ENCODE measurements at places on chromosomes 7 and 10. TPM values are rescaled to one million over a fixed set of nuclear protein-coding genes. Genes with fewer than 3 reads are reported as not detected.

DNA sequence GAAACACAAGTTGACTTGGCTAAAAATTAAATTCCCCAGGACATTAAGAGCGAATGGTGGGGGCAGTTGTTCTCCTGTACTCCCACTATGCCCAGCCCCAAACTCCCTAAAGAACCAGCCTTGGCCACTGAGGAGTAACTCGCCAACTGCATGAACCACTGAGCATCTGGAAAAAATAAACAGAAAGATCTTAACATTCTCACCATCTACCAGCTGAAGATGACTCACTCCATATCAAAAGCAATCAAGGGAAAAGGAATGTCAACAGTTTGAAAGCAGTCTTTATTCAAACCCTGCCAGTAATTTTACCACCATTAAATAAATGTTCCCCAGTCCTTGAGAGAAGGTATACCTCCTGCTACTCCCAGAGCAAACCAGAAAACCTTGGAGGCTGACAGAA, 45.4 kb downstream of the CTTNBP2 start:
- no peaks in the 10 kb centered on the region for H3K27me3 ChIP-seq
- DNase-seq, result peak; percentile 91
- H3K4me1 ChIP-seq, result peaks cover 10% of the 10 kb centered on the region
- H3K36me3 ChIP-seq, result no peaks in the 10 kb centered on the region
- H3K4me3 ChIP-seq, result no peak overlapping the region

GRCh38 chr10:103058034-103058433, 135.0 kb downstream of the NT5C2 start:
- no peaks in the 10 kb centered on the region for H3K27me3 ChIP-seq
- peaks cover 5% of the 10 kb centered on the region for H3K36me3 ChIP-seq
- H3K4me1 ChIP-seq, result peaks cover 15% of the 10 kb centered on the region

- no peak overlapping the region for H3K27ac ChIP-seq
- no peaks in the 10 kb centered on the region for H3K36me3 ChIP-seq
- H3K27me3 ChIP-seq, result no peaks in the 10 kb centered on the region
- no peak for DNase-seq
These were observed 236.2 kb downstream of the PCLO start for GRCh38 chr7:82926477-82926876.

- H3K4me3 ChIP-seq, result no peak overlapping the region
- DNase-seq, result peak; percentile 29
- H3K27ac ChIP-seq, result no peak overlapping the region
- H3K4me1 ChIP-seq, result no peaks in the 10 kb centered on the region
- H3K36me3 ChIP-seq, result no peaks in the 10 kb centered on the region
- H3K27me3 ChIP-seq, result peaks cover 2% of the 10 kb centered on the region
These were observed 151.2 kb upstream of the FAM13C start for GRCh38 chr10:59513558-59513957.

DNA sequence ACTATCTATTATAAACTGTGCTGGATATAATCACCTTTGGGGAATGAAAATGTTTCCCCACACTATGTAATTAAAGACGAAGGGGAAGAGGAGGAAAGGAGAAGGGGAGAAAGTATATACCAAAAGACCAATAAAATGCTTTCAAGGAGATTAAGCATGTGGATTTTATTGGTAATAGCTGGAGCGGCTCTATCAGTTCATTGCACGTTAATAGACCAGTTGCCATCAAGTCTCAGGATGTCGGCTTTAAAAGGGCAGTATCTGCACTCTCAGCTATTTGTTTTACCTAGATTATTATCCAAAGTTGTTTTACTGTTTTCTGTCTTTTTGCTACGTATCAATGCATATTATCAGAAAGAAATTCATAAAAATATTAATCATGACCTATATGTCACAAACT, 9.0 kb downstream of the ETV1 start:
- no peak overlapping the region for H3K4me3 ChIP-seq
- H3K27ac ChIP-seq, result no peak overlapping the region
- peaks cover 6% of the 10 kb centered on the region for H3K4me1 ChIP-seq
- no peaks in the 10 kb centered on the region for H3K27me3 ChIP-seq
- peaks cover 1% of the 10 kb centered on the region for H3K36me3 ChIP-seq
- DNase-seq, result no peak

DNA sequence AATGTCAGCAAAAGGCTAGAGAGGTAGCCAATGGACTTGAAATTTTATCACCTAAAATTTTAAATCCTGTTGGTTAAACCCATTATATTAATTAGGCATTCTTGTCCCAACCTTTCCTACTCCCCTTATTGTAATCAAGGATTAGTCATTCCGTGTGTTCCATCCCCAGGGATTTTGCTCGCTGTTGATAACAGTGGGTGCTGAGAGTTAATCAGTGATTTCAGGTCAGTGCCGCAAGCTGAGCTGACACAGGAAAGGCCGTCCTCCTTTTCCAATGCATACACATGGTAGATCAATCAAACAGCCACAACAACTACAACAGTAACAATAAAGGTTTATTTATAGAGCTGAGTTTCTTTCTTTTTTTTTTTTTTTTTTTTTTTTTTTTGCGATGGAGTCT, 271.4 kb downstream of the ACTR3B start:
- H3K36me3 ChIP-seq, result no peaks in the 10 kb centered on the region
- H3K27me3 ChIP-seq, result no peaks in the 10 kb centered on the region
- DNase-seq, result no peak

- peak overlapping the region; percentile 5 for H3K27ac ChIP-seq
- 0 out of 2 replicates have a peak, but pooled peaks cover 2% of the 10 kb centered on the region for H3K36me3 ChIP-seq
- H3K27me3 ChIP-seq, result no peaks in the 10 kb centered on the region
- H3K4me3 ChIP-seq, result no peak overlapping the region
These were observed 138.4 kb downstream of the BICC1 start for GRCh38 chr10:58651040-58651439.

- H3K4me3 ChIP-seq, result no peak overlapping the region
- H3K36me3 ChIP-seq, result no peaks in the 10 kb centered on the region
- H3K4me1 ChIP-seq, result peaks cover 10% of the 10 kb centered on the region
- DNase-seq, result no peak
- H3K27me3 ChIP-seq, result no peaks in the 10 kb centered on the region
These were observed 31.7 kb downstream of the ZNF775 start for GRCh38 chr7:150410680-150411346.

DNA sequence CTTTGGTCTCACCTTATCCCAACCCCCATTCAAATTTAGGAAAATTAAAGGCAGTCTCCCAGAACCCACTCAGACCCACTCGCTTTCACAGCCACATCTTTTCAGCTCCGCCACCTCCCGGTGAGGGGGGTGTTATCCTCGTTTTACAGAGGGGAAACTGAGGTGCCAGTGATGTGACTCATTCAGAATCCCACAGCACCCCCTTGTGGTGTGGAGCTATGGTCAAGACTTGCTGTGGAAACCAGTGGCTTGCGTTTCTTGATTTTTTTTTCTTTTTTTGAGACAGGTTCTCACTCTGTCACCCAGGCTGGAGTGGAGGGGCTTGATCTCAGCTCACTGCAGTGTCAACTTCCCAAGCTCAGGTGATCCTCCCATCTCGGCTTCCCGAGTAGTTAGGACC, 27.6 kb downstream of the SLC35G1 start:
- no peaks in the 10 kb centered on the region for H3K27me3 ChIP-seq
- DNase-seq, result no peak
- no peak overlapping the region for H3K4me3 ChIP-seq
- H3K4me1 ChIP-seq, result no peaks in the 10 kb centered on the region
- H3K27ac ChIP-seq, result no peak overlapping the region

GRCh38 chr7:116792813-116793212, 69.6 kb upstream of the CAPZA2 start:
- peaks cover 1% of the 10 kb centered on the region for H3K4me1 ChIP-seq
- no peak overlapping the region for H3K4me3 ChIP-seq
- H3K27me3 ChIP-seq, result no peaks in the 10 kb centered on the region
- no peak for DNase-seq

Gene ZPBP
- not detected for total RNA-seq

Gene PROSER2
- 1.4 TPM for total RNA-seq

Gene FAM13C
- 3.3 TPM for total RNA-seq

Gene ABCC2
- total RNA-seq, result 0.36 TPM

Gene CCDC172
- total RNA-seq, result not detected

Gene ZNF479
- total RNA-seq, result not detected

Gene UCN3
- total RNA-seq, result not detected

Gene SDK1
- 1.6 TPM for total RNA-seq

Gene MCM10
- total RNA-seq, result 11.8 TPM
